ENCODE measurements at places on chromosomes 4 and X. TPM values are rescaled to one million over a fixed set of nuclear protein-coding genes. Genes with fewer than 3 reads are reported as not detected.

- no peaks in the 10 kb centered on the region for H3K27me3 ChIP-seq
- no peak overlapping the region for H3K4me3 ChIP-seq
- H3K27ac ChIP-seq = no peak overlapping the region
- no peaks in the 10 kb centered on the region for H3K4me1 ChIP-seq
- no peak for DNase-seq
Observed at GRCh38 chrX:115521741-115522140, 39.2 kb upstream of the PLS3 start.

The MGAT4D gene
- total RNA-seq = not detected

The P2RY10 gene
- total RNA-seq = 72.2 TPM

GRCh38 chr4:16031546-16032395, 52.1 kb downstream of the PROM1 start:
- H3K4me3 ChIP-seq = no peak overlapping the region
- no peak overlapping the region for H3K27ac ChIP-seq
- H3K4me1 ChIP-seq = no peaks in the 10 kb centered on the region
- no peak for DNase-seq

GRCh38 chr4:54281054-54281766, 52.1 kb downstream of the PDGFRA start:
- no peaks in the 10 kb centered on the region for H3K36me3 ChIP-seq
- no peaks in the 10 kb centered on the region for H3K4me1 ChIP-seq
- H3K27me3 ChIP-seq = no peaks in the 10 kb centered on the region
- no peak for DNase-seq
- no peak overlapping the region for H3K27ac ChIP-seq
- H3K4me3 ChIP-seq = no peak overlapping the region

The TLR2 gene
- total RNA-seq = 0.08 TPM

- H3K4me1 ChIP-seq = no peaks in the 10 kb centered on the region
- H3K27me3 ChIP-seq = no peaks in the 10 kb centered on the region
- no peak for DNase-seq
- no peaks in the 10 kb centered on the region for H3K36me3 ChIP-seq
- H3K27ac ChIP-seq = no peak overlapping the region
Observed at GRCh38 chrX:71493111-71493613, 39.7 kb upstream of the OGT start.

GRCh38 chrX:23821847-23822246, 38.9 kb downstream of the SAT1 start:
- H3K36me3 ChIP-seq = no peaks in the 10 kb centered on the region
- no peaks in the 10 kb centered on the region for H3K27me3 ChIP-seq
- DNase-seq = no peak
- no peak overlapping the region for H3K4me3 ChIP-seq
- H3K27ac ChIP-seq = no peak overlapping the region
- peaks cover 5% of the 10 kb centered on the region for H3K4me1 ChIP-seq

DNA sequence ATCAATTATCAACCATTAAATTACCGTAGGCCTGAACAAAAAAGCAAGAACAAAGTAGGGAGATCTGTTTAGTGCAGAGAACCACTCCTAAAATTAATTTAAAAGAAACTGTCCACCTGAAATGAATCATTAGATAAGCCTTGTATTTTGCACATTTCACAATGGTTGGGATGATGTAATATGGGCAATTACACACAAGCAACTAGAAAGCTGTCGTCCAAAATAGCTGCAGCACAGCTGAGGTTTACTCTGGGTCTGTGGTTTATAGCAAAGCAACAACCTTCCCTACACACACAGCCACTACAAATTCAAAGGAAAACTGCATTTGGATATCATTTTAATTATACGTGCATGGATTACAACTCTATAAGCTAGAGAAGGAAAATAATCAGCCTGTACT, 28.5 kb downstream of the PCDH19 start:
- no peak overlapping the region for H3K27ac ChIP-seq
- no peaks in the 10 kb centered on the region for H3K4me1 ChIP-seq
- no peak for DNase-seq
- no peaks in the 10 kb centered on the region for H3K36me3 ChIP-seq
- H3K27me3 ChIP-seq = no peaks in the 10 kb centered on the region

The FGFBP2 gene
- total RNA-seq = not detected

- H3K27ac ChIP-seq = no peak overlapping the region
- no peak overlapping the region for H3K4me3 ChIP-seq
- no peaks in the 10 kb centered on the region for H3K4me1 ChIP-seq
- no peaks in the 10 kb centered on the region for H3K36me3 ChIP-seq
Observed at GRCh38 chr4:175833574-175834311, 21.7 kb upstream of the GPM6A start.

DNA sequence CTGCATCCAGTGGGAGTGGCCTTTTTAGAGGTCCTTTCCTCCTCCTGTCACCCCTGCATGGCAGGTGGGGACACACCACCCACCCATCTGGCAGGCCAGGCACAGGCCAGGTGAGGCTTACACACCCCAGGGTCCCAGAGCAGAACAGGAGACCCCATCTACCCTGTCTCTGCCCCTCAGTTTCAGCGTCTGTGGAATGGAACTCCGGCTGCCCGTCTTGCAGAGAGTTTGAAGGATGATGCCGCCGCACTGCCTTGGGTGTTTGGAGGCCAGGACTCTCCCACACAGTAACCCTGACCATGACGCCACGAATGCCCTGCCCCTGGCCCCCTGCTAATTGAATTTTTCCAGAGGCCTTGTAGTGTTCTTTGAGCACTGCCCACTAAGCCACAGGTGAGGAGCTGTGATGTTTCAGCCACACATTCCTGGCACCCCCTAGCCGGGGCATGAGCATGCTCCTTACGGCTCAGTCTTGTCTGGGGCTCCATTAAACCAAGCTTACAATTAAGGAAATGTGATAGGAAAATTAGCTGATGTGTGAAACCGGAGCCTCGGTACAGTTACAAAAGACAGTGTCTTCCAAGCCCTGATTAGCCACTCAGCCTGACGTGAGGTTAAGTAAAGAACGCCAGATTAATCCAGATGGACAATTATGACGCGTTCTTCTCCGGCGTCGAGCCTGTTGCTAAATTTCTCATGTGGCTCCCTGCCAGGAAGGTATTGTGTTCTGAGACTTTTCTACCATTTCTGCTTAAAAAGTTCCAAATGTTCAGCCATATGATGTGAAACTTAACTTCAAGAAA, 39.3 kb downstream of the HMX1 start:
- no peak for DNase-seq
- H3K36me3 ChIP-seq = no peaks in the 10 kb centered on the region
- no peaks in the 10 kb centered on the region for H3K4me1 ChIP-seq
- no peak overlapping the region for H3K27ac ChIP-seq
- no peak overlapping the region for H3K4me3 ChIP-seq

GRCh38 chrX:129877401-129877800, 28.6 kb upstream of the UTP14A start:
- no peaks in the 10 kb centered on the region for H3K27me3 ChIP-seq
- no peak overlapping the region for H3K4me3 ChIP-seq
- H3K4me1 ChIP-seq = no peaks in the 10 kb centered on the region
- H3K36me3 ChIP-seq = no peaks in the 10 kb centered on the region
- no peak for DNase-seq

DNA sequence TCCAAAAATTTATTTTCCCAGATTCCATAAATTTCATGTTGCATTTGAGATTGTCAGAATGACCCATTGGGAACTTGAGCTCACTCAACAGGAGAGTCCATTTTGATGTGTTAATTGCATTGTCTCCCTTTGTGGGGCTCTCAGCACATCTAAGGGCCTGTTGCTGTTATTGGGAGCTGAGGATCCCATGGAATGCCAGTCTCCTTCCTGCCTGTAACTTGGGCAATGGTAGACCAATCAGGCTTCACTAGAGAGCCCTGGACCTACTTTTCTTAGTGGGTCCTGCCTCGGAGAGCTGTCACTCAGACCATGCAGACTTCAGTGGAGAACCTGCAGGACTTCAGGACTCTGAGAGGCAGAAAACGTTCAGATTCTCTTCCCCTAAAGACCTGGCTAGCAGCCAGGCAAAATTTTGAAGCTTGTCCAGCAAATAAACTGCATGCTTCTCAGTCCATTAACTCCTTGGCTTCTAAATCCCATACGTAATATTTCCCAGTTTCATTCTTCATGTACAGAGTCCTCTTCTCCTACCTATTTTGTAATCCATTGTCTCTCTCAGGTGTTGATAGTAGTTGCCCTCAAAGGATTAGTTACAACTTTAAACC, 25.1 kb downstream of the OCRL start:
- H3K4me3 ChIP-seq = no peak overlapping the region
- H3K4me1 ChIP-seq = no peaks in the 10 kb centered on the region
- H3K27me3 ChIP-seq = no peaks in the 10 kb centered on the region
- no peaks in the 10 kb centered on the region for H3K36me3 ChIP-seq
- no peak overlapping the region for H3K27ac ChIP-seq
- DNase-seq = no peak

DNA sequence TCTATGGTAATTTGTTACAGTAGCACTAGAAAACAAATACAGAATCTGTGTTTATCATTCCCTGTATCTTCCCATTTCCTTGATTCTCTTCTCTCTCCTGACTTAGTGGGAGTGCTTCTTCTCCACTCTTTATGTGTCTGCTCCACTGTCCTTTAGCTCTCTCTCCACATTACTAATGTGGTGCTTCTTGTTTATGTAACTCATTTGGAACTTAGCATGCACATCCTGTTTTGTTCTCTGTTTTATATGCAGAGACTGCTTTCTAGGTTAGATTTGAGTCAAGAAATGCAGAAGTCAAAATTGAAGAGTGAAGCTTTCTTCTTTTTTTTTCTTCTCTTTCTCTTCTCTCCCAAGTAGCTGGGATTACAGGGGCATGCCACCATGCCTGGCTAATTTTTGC, 25.9 kb downstream of the ADH1A start:
- H3K4me3 ChIP-seq = no peak overlapping the region
- no peak for DNase-seq
- H3K36me3 ChIP-seq = no peaks in the 10 kb centered on the region
- no peak overlapping the region for H3K27ac ChIP-seq

DNA sequence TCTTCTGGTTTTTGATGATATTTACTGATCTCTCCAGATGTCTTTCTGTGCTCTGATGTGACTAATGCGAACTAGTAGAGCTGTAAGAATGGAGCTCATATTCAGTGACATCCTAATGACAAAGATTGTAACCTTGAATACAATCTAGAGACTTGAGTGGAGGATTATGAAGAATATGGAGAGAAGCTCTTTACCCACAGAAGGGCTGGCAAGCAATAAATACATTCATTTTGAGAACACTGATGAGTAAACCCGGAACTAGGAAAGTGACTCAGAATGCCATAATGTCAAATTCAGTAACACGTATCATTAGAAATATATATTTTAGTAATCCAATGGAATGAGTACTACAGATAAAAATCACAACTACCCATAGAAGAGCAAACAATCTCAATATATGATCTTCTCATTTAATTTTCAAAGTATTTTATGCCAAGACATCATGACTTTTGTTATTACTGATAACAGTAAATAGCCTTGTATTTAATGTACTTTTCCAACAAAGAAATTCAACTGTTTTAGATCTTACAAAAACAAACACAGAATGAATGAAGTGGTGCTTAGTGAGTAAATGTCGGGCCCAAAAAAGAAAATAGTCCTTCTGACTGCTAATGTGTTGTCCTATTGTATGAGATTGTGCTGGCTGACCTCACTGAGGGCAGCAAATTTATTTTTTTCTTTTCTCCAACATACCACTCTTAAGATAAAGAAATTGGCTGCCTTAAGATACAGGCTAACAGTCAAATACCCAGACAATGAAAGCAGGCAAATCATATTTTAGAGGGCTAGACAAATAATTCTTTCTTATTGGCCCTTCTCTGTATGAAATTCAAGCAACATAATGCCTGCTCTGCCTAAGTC, 49.2 kb upstream of the HDAC8 start:
- no peak overlapping the region for H3K27ac ChIP-seq
- no peak overlapping the region for H3K4me3 ChIP-seq
- H3K36me3 ChIP-seq = no peaks in the 10 kb centered on the region
- no peaks in the 10 kb centered on the region for H3K27me3 ChIP-seq

GRCh38 chr4:94395562-94395961, 52.9 kb upstream of the HPGDS start:
- H3K27ac ChIP-seq = no peak overlapping the region
- no peak for DNase-seq
- no peak overlapping the region for H3K4me3 ChIP-seq
- no peaks in the 10 kb centered on the region for H3K4me1 ChIP-seq
- H3K27me3 ChIP-seq = no peaks in the 10 kb centered on the region

The MAMLD1 gene
- total RNA-seq = not detected

DNA sequence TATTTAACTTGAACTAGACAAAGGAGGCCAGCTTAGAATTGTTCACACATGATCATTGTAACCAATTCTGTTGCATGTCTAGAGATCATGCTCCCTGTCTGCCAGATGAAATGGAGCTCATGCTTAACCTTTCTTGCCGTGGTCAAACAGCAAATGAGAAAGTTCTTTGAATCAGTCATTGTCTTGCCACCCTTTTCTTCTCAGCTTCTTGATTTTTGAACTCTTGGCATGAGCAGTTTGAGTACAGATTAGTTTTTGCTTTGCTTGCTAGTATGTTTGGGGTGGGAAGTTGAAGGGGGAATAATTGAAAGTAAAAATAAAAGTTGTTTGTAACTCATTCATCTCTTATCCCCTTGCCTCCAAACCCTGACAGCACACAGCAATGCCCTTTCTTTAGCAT, 4.7 kb downstream of the MTM1 start:
- H3K27ac ChIP-seq = no peak overlapping the region
- peaks cover 14% of the 10 kb centered on the region for H3K4me1 ChIP-seq
- no peaks in the 10 kb centered on the region for H3K27me3 ChIP-seq
- DNase-seq = no peak
- no peaks in the 10 kb centered on the region for H3K36me3 ChIP-seq

- no peak overlapping the region for H3K27ac ChIP-seq
- no peaks in the 10 kb centered on the region for H3K36me3 ChIP-seq
- no peak overlapping the region for H3K4me3 ChIP-seq
- no peaks in the 10 kb centered on the region for H3K27me3 ChIP-seq
Observed at GRCh38 chrX:130299279-130300009, 30.7 kb upstream of the ZNF280C start.

The GRIA3 gene
- total RNA-seq = 0.51 TPM

DNA sequence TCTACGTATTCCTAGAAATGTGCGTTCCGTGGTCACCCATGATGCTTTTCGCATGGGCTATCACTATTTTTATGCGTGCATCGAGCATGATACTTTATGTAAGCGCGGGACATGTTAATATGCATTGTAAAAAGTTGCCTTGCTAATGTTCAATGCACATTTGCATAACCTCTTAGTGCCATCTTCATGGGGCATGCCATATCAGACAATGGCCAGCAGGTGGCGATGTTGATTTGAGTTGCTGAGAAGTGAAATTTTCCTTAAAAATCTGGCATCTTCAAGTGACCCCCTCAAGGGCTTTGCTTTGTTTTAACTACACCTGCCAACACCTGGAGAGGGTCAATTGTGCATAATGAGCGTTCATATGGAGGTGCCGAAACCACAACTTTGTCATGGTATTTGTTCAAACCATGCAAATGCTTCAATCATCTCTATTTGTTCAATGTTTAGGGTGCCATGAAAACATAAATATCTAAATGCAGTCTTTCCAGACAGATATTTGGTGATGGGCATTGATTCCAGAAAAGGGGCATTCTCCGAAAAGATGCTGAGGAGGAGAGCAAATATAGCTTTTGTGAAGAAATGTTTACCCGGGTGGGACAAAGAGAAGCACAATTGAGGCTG, 833.9 kb upstream of the PRKX start:
- H3K27ac ChIP-seq = no peak overlapping the region
- no peaks in the 10 kb centered on the region for H3K4me1 ChIP-seq
- peak; percentile 5 for DNase-seq
- no peaks in the 10 kb centered on the region for H3K36me3 ChIP-seq

Data from GM12878 (cell line).